Amniotic epithelial cell (primary cell): ENCODE measurements at places on chromosomes 7 and 10.

GRCh38 chr7:73823873-73824592, 6.8 kb upstream of the CLDN4 start:
- DNase-seq, result no peak

- DNase-seq, result no peak
Observed at GRCh38 chr10:5092848-5093790, 1.1 kb upstream of the AKR1C3 start.

DNA sequence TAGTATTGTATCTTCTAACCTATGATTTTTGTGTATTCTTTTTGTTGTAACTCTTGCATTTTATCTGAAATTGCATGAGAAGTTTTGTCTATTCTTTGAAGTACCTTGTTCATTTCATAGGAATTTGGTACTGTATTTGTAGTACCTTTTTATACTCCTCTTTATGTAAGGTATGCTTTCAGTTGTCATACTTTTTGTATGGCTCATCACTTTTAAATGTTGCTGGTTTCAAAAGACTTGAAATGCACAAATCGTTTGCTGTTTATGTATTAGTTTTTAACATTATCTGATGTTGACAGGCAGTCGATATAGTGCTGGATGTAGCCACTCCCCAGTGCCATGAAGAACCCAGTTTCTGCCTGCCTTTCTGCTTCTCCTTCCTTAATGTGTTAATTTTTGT, 158.1 kb downstream of the SDK1 start:
- no peak for DNase-seq

DNA sequence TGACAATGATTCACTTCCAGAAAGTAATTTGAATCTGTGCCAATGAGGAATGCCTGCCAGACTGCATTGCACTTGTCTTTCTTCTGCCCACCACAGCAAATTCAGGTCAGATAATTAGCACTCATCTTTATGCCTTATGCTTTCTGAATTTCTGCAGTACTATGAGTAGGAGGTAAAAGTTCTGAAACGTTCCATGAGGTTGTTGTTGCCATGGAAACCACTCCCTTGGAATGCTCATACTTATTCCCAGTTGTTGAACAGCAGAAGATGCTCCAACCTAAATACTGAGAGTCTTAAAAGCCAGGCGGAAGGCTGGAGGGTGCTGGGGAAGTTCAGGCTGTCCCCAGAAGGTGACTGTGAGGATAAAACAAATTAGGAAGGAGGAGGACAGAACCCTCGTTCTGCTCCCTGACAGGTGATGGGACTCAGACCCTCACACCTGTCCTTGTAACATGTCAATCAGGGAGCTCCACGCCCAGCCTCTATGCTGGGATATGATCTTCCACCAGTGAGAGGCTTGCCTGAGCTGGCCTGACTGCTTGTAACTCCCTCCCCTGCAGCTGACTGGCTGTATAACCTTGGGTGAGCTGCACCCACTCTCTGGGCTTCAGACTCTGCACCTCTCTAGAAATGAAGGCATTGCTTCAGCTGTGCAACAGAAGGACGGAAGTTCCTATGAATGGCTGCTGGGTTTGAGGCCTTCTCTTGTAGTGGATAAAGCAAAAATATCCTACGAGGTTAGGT, 554.3 kb upstream of the MGMT start:
- no peak for DNase-seq

DNA sequence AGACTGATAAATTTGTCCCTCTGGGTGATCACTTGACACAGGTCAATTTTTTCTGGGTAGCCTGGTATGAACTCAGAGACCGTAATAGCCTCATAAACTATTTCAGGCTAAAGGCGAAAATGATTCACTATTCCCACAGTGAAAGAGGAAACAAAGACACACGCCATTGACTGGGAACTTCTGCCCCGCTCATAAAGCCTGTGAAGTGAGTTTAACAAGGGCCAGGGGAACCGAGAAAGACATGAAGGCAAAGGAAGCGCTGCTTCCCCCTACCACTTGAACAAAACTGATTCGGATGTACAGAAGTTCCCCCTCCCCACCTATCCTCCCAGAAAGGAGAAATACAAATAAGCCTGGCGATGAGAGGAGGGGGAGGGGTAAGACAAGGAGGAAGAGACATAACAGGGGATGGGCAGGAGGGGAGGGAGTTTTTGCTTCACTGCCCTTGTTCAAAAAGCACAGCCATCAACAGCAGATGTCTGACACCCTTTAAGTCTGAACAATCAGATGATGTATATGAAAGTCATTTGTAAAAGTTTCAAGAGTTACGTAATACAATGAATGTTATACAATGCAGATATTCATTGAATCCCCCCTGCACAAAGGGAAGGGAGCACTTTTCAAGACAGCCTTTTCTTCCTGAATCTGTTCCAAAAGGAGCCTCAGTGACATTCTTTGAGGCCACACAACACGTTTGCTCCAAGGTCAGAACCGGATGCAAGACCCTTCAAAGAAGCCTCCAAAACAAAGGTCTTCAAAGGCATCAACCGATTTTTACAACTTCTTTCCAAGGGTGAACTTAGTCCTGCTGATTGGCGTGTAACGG, 734 bp downstream of the ABCB4 start:
- peak; percentile 14 for DNase-seq

DNA sequence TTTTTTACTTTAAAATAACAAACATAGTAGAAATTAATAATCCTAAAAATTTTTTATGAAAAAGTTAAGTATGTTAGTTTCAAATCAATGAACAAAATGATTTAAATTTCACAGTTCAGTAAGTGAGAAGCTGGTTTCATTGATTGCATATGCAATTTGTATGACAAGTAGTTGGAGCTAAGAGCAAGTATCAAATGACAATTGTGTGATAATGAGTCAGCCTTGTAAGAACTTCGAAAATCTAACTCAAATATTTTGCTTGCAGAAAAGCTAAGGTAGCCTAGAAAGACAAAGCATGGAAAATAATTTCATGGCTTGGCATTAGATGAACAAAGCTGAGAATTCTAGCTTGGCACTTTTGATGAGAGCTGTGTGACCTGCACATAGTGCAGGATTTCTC, 111.5 kb downstream of the HDAC9 start:
- DNase-seq, result no peak

DNA sequence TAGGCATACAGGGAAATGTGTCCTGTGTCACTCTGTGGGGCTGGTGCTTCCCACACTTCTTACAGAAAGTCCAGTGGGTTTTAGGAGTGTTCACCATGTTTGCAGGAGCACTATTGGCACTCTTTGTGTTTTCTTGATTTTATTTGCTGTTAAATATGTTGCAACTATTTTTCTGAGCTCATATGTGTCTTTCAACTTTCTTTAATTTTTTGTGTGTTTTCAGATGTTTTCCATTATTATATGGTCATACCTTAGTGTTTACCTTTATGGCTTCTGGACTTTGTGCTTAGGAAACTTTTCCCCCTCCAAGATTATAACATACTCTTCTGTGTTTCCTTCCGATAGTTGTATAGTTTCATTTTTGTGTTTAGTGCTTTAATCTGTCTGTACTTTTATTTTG, 20.8 kb upstream of the NUDCD3 start:
- no peak for DNase-seq

GRCh38 chr7:42456756-42457276, 219.8 kb upstream of the GLI3 start:
- no peak for DNase-seq

DNA sequence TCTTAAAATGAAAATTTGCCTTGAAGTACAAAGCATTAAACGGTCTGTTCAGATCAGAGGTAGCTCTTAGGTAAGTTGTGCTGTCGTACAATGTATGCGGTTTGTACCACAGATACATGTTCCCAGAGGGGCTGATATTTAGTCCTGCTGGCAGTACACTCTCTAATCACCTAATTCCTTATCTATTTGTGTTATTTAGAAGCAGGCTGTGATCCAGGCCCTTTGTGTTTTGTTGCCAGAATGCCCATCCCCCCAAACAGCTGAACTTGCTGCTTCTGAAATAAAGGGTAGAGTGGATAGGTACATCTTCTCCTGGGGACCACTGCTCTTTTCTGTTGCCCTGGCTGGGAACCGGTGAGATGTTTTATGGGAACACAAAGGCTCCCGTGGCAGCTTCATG, 84.5 kb downstream of the SND1 start:
- DNase-seq, result no peak

- DNase-seq, result peak; percentile 51
Observed at GRCh38 chr7:130875265-130875741, 141.3 kb upstream of the KLF14 start.

- DNase-seq, result peak; percentile 8
Observed at GRCh38 chr10:65291286-65291685, 1634.5 kb upstream of the LRRTM3 start.

DNA sequence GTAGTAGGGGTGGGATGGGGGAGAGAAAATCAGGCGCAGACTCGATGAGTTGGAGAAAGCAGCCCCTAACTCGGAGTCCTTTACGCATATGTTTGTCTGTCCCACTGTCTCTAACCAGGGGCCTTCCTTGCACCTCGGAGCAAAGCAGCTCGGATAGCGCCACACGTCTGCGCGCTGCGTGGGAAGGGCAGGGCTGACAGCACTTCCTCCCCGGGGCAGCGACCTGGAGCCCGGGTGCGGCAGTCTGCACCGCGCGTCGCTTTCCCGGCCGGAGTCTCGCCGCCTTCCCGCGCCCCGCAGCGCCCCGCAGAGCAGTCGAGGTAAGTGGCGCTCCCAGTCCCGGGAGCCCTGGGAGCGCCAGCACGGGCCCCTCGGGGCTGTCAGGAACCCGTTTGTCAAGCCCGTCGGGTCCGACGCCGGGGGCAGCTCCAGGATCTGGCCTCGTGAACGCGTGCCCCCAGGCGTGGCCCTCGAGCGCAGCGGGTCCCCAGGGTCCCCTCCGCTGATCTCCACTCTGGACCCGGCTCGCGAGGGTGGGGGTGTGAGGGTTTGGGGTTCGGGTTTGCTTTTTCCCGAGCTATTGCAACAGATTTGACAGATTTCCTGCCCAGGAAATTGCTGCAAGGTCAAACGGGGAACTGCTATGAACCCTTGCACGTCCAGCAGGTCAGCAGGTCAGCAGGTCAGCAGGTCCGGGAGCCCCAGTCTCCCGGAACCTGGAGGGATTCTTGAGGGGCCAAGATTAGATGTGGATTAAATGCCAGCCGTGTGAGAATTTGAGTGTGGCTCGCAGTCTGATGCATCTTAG, 597 bp downstream of the APBB1IP start:
- no peak for DNase-seq

- no peak for DNase-seq
Observed at GRCh38 chr10:126910196-126910595, 5.0 kb downstream of the DOCK1 start.

DNA sequence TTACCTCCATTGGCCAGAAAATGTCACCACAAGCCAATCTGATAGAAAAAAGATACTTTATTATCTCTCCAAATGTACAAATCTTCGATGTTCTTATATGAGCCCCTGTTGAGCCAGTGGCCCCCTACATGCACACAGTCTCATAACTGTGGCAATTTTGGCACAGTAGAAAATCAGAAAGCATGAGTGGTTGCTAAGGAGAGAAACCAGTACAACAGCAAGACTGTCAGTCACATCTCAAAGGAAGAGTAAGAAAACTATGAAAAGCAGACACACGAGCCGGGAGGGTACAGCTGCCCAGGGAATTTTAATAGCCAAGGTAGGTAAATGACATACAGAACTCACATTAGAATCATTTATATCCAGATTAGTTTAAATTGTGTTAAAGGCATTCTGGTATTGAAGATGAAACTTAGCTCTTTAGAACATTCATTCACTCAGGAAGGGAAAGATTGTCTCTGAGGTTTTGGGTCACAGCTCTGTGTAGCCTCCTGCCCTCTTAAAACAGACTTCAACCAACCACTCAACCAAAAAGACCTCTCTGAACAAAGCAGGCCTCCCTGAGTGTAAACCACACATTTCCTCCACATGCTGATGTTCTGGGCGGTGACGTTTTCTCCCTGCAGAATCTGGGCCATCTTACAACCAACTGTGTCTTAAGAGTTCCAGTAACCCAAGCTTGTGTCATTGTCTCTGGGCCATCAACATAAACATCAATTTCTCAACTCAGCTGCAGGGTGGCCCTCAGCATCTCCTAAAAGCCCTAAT, 80.8 kb upstream of the ADAM12 start:
- DNase-seq, result peak; percentile 16

DNA sequence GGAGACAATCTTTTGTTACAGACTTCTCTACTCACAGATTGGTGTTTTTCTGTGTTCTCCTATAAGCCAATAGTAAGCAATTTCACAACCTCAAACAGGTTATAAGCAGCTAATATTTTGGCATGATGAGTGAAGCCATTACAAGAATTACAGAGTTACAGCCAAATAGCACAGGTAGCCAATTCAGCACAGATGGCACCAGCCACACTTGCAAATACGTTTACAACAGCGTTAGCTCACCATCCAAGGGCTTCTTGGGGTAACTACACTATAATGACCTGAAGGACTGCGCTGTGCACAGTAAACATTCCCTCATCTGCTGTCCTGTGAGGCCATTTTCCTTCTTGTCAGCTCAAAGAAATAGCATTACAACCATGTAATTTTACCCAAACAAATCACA, 428.6 kb downstream of the TCERG1L start:
- DNase-seq, result no peak
